ENCODE measurements at places on chromosomes 11 and 22.
A peak's percentile ranks its signal among the peaks of the same experiment; 100 is the strongest.

DNA sequence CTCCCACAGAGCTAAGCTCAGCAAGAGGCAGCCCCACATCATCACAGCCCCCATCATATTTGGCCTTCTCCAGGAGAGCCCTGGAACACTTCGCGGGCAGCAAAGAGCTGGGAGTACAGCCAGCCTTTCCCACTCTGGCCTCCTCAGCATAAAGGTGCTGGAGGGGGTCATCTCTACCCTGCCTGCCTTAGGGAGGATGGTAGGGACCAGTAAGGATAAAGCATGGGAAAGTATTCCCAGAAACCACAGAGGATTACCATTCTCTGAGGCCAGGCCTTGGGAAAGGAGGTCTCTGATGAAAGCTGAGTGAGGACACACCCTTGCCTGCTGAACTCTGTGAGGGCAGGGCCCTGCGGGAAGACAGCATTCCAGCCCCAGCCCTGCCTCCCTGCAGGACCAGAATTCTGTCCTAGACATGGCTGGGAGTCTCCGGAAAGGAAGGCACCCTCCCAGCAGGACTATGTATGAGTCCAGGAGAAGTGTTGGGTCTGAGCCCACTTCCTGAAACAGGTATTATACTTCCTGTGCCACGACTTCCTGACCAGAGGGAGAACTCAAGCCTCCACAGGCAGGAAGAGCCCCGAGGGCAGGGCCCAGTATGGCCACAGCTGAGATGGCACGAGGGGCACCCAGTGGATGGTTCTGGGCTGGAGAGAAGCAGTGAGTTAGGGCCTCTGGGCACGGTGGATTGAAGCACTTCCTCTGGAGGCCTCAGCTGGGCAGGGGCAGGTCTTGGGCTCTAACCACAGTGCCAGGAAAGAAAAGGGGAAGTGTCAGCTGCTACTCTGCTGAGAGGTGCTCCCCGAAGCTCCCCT is 12.9 kb upstream of the CASTOR1 start:
- DNase-seq, result no peak

GRCh38 chr11:102733232-102733875 is 8.6 kb upstream of the MMP8 start:
- no peak for DNase-seq

- no peak for DNase-seq
These were observed 497.1 kb downstream of the BRD1 start for GRCh38 chr22:49330421-49331222.

DNA sequence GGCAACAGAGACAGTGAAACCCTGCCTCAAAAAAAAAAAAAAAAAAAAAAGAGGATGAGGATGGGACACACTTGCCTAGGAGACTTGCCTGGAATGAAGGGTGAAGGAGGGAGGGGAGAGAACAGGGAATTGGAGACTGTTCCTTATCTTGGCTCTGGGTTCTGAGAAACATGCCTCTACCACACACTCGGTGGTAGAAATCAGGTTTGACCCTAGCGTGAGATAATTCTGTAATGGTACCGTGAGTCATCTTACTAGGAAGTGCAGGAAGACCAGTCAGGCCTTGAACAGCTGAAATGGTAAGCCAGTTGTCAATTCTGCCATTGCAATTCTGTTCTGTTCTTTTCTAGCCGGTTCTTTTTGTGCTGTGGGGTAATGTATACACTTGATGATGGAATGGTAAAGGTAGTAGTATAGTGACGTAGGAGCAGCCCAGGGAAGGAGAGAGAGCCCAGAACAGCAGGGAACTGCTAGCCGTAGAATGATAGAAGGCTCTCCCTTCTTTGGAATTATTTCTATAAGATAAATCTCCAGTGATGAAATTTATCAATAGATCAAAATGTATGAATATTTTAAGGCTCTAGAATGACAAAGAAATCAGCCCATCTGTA is 3.9 kb upstream of the AMBRA1 start:
- no peak for DNase-seq

GRCh38 chr11:16745950-16746605 is 7.6 kb downstream of the C11orf58 start:
- DNase-seq, result no peak

DNA sequence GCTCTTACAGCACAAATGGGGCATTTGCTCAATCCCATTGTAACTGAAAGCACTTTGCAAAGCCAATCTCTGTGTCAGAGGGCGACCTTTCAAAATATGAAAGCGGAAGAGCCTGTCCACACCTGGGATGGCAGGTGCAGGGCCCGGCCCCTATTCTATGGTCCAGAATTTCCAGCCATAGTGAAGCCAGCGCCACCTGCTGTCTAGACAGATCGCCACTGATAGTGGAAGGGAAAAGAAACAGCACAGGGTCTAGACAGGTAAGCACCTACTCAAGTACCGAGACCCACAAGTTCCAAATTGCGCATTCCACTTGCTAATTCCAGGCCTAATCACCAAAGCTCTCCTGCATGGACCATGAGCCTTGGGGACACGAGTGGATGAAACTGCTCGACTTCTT is 141.4 kb downstream of the NTM start:
- DNase-seq, result no peak

GRCh38 chr22:22228421-22228820 is 16.2 kb upstream of the VPREB1 start:
- DNase-seq, result no peak

- no peak for DNase-seq
These were observed 19.4 kb downstream of the IGLL5 start for GRCh38 chr22:22906907-22907550.

GRCh38 chr11:66869567-66869870 is 12.7 kb downstream of the LRFN4 start:
- no peak for DNase-seq

- no peak for DNase-seq
These were observed 498.3 kb downstream of the BUD13 start for GRCh38 chr11:116274521-116274920.

DNA sequence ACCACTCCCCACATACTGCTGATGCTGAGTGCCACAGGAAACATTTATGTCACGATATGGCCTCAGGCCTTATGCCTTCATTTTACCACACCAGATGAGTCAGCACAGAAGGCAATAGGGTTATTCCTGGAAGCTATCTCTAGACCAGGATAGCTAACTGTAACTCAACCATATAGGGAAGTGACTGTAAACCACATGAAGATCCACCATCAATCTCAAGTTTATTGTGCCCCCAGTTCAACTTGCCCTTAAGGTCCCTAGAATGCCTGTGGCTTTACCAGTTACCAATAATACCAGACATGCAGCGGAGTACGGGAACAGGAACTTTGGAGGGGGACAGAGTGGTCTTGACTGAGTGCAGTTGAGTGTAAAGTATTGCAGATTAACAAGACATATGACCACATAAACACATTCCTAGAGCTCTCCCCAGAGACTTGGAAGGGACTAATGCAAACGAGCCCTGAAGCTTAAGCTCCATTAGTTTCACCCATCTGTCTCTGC is 180.9 kb downstream of the KIF18A start:
- no peak for DNase-seq

DNA sequence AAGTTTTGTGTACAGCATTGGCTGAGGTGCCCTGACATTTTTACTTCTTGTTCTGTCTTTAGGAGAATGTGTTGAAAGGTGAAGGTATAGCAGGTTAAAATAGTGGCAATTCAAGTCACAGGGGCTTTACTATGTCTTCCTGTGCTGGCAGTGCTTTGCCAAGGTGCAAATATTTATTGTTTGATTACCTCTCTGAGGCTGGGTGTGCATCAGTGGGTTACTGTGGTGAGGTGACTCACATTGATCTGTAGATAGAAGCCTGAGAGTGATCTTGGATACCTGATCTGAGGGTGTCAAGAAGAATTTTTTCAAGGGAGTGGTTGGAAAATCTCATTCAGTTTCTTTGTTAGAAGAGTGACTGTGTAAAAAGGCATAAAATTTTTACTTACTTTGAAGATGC is 90.0 kb downstream of the ARHGAP42 start:
- no peak for DNase-seq

DNA sequence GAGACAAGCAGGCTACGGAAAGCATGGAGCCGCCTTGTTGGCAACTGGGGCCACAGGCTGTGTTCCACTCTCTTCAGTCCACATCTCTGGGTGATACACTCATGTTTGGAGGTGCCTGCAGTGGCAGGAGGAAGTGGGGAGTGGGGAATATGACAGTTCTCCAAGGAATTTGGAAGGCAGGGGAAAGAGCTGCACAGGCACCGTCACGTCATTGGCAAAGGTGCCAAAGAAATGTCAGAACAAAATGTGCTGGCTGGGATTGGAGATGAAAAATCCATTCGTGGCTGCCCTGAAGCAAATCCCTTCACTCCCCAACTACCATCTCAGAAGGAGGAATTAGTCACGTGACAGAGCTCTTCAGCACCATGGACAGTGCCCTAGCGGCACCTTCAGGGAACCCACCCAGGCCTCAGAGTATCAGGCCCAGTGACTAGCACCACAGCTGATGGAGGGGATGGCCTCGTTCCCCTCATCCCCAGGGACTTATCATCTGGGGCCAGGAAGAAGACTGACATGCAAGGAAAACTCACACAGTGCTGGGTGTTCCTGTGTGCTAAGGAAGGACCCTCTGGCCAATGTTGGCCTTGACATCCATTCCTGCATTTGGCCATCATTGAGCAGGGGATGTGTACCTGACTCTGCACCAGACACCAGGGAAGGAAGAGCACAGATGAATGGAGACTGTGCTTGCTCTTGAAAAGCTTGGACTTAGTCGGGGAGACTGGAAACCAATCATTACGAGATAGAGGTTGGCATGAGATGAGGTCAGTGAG is 48.5 kb upstream of the PRDM11 start:
- no peak for DNase-seq

DNA sequence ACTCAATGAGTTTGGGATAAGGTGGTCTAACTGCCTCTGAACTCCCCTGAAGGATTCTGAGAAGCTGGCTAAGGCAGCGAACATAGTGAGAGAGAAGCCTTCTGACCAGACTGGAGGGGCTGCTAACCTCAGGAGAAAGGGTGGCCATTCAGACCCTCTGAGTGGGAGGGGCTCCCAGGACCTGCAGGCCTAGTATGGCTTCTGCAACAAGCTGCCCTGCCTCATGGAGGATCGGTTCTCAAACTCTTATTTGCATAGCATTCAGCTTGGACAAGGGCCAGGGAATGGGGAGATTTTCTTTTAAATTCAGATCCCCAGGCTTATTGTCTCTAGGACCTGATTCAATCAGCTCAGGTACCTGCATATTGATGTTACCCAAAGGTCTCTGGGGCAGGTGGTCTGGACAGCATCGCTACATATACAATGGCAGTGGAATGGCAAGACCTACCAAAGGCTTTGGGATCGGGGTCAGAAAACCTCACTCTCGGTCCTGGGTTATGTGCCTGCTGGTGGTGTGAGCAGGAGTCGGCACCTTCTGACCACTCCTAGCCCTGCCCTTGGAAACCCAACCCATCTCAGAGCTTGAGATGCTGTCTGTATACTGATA is 599.1 kb downstream of the BRD1 start:
- no peak for DNase-seq

- DNase-seq, result no peak
These were observed at the start of gene MPZL2 for GRCh38 chr11:118263695-118264568. Gene MPZL2, minus strand, starts transcription at chr11:118264297. Its CDS starts 144 bp downstream, at chr11:118264153.

GRCh38 chr11:18723991-18724390 is 2.0 kb downstream of the IGSF22 start:
- no peak for DNase-seq

DNA sequence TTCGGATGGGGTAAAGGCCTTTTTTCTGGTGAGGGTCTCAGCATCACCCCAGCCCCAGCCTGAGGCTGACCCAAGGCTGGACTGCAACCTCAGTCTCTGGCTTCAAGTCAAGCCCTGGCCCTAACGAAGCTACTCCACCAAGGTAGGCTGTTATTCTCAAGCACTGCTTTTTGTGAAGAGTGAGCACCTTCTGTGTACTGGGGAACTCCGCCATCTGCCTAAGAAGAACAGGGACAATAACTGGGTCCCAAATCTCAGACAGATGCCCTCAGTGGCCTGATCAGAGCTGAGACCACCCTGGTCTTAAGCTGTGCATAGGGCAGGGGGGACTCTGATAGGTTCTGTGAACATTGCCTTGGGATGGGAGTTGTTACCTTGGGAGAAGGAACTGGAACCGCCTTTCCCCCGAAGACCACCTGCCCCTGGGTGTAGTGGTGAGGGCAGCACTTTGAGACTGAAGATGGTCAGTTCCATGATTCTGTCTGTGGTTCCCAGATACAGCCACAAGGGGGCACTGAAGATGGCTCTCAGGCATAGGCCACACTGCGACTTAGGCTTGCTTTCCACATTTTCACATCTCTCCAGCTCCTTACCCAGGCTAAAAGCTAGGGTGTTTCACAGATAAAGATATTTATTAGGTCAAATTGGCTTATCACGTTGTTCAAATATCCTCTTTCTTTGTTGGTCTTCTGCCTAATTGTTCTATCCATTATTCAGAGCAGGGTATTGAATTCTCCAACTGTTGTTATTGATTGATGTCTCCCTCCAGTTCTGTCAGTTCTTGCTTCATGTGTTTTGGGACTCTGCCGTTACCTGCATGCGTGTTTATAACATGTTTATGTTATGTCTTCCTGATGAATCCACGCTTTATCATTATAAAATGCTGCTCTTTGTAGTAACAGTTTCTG is 11.8 kb upstream of the UVRAG start:
- DNase-seq, result peak; percentile 59

DNA sequence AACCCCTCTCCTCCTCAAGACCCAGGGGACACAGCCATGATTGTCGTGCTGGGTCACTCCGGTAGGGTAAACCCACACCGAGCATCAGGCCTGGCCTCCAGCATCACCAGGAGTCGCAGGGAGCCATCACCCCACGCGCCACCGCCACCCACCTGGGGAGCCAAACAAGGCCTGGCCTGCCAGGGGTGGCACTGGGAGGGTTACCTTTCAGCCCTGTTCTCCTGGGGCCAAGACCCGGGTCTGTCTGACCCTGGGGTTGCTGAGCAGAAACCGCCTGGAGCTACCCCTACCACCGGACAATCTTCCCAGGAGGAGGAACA is 39.3 kb upstream of the NNMT start:
- DNase-seq, result no peak

DNA sequence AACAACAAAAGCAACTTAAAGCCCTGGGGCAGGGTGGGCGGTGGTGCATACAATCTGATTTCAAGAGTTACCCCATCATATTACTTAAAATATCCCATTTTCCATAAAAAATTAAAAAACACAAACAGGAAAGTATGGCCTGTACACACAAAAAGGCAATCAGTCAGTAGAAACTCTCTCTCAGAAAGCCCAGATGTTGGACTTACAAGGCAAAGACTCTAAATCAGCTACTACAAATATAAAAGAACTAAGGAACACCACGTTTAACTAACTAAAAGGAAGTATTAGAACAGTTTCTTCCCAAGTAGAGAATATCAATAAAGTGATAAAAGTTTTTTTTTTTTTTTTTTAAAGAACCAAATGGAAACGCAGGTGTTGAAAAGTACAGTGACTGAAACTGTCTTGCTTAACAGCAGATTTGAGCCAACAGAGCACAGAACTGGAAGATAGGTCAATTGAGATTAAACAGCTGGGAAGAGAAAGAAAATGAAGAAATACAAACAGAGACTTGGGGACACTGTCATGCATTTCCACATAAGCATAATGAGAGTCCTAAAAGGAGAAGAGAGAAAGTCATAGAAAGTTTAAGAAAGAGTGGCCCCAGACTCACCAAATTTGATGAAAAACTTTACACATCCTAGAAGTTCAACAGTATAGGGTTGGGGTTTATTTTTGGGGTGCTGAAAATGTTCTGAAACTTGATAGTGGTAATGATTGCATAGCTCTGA is 8.6 kb downstream of the SC5D start:
- DNase-seq, result no peak

All from stimulated activated CD4-positive, alpha-beta T cell treated with anti-CD3 and anti-CD28 coated beads, Interleukin-1b, Interleukin-23, amount 100 ng/mL, for 1 hour (primary cell).